ENCODE measurements at places on chromosomes 5 and 9.

DNA sequence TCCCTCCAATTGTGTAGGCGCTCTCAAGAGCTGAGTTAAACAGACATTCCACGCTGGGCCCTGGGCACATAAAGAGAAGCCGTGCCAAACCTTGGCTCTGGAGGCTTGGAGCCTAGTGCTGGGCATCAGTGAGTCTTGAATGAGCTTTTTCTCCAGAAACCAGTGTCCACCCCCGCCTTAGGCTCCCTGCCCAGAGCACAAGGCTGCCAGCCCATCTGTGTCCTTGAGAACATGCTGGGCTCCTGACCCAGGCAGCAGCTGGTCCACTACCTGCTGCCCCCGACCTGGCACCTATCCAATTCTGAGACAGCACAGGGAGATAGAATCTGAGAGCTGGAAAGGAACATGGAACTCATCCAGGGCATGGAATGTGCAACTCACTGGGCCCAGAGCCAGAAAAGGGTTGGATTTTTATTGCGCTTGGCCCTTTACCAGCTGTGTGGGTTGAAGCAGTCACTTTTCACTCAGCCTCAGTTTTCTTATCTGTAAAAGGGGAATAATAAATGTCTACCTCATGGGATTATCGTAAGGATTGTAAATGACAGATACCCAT lies 92.4 kb upstream of the CPLX2 start:
- DNase-seq: no peak

DNA sequence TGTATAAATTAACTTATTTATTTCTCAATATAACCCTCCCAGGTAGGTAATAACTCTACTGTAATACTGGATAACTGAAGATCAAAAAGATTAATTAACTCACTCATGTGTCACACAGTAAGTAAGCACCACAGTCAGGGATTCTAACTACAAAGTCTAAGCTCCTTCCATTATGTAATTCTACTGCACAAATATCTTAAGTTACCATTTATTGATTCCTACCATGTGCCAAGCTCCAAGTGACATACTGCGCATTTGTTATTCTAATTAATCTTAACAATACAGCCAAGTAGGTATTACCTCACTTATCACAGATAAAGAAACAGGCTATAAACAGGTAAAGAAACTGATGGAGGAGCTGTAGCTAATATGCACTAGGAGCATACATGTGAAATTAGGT lies 58.3 kb downstream of the RANBP6 start:
- DNase-seq: no peak

- no peak for DNase-seq
Observed at GRCh38 chr9:124741662-124742061, 29.4 kb downstream of the NR6A1 start.

DNA sequence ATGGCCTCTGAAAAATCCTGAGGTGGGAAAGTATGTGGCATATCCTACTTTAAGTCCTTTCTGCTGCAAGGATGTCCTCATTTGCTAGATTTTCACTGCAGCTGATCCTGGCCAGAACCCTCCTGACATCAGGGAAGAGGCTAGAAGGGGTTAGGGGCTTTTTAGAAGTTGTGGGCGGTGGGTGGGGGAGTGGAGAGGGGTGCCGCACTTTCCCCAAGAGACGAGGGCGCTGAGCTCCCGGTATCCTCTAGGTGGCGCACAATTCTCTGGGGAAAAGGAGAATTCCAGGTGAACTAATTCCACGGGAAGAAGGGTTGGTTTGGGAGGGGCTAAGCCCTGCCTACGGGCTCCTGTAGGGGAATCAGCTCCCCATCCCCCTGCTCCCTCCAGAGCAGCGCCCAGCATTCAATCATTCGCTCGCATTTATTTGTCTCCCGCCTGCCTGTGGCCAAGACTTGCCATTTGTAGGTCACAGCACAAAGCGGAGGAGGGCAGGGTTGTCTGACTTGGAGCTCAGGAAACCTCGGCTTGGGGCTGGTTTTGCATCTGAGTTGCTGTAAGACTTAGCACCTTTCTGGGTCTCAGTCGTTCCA lies 42.9 kb upstream of the HAND1 start:
- DNase-seq: no peak

DNA sequence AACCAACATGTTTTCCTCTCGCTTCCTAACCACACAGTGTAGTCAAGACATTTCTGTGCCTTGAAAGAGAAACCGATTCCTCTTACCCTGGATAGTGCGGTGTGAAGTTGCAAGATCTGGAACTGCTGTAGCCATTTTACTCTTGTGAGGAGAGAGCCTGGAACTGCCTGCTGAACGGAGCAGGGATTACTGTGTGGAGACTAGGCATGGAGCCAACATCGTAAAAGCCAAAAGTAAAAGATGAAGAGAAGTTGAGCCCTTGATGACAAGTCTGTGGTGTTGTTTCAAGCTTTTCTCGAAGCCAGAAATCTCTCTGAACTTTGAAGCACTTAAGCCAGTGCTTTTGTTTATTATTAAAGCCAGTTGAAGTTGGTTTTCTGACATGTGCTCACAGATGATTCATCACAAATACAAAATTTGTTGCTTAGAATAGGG lies 110.1 kb upstream of the GRIN3A start:
- DNase-seq: no peak

- no peak for DNase-seq
Observed at GRCh38 chr5:180807046-180807445, 4.4 kb upstream of the MGAT1 start.

DNA sequence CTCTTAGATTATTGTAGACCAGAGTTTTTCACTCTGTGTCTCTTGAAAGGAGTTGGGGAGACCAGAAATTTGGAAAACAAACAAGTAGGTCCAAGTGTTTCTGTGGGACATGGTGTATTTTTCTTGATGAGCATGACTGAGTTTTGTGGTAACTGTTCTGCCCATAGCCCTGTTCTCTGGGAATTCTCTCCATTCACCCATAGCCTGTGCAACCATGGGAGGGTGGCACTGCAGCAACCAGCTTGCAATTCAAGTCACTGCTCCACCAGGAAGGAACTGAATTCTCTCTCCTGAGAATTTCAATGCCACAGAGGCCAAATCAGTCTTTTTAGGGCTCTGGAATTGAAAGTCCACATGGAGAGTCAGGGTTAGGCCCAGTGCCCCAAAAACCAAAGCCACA lies 475.3 kb upstream of the TRPC7 start:
- no peak for DNase-seq

- no peak for DNase-seq
Observed at GRCh38 chr9:13716601-13717321, 437.3 kb upstream of the MPDZ start.

GRCh38 chr5:95861221-95861863 lies 38.8 kb upstream of the GLRX start:
- no peak for DNase-seq

DNA sequence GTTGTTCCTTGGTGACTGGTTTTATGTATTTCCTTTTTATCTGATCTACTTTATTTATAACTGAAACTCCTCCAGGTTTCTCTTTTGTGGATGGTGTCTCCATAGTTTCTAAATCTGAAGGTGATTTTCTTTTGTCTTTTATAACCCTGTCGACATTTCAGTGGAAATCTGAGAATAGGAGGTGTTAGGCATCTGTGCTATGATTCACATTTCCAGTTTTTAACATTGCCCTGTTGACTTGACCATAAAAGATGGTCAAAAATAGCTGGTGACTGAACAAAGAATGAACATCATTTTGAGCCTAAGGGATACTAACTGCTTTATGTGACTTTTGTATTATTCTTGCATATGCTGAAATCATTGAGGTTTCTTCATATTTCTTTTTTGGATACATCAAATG lies 190.5 kb downstream of the PCSK1 start:
- no peak for DNase-seq

- no peak for DNase-seq
Observed at GRCh38 chr5:170960567-170960966, 98.7 kb downstream of the RANBP17 start.

GRCh38 chr5:127696683-127697082 lies 6.5 kb upstream of the CCDC192 start:
- no peak for DNase-seq

DNA sequence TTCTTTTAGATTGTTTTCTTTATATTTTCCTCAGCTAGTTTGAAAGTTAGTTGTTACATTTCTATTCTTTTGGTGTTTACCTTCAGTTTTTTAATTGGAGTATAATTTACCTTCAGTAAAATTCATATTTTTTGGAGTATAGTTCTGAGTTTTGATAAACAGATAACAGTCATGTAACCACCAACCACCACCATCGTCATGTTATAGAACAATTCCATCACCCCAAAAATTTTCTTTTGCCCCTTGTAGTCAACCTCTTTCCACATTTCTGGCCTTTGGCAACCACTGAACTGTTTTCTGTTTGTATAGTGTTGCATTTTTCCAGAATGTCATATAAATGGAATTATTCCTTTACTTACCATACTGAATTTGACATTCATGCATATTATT lies 6.8 kb downstream of the RMI1 start:
- DNase-seq: no peak

DNA sequence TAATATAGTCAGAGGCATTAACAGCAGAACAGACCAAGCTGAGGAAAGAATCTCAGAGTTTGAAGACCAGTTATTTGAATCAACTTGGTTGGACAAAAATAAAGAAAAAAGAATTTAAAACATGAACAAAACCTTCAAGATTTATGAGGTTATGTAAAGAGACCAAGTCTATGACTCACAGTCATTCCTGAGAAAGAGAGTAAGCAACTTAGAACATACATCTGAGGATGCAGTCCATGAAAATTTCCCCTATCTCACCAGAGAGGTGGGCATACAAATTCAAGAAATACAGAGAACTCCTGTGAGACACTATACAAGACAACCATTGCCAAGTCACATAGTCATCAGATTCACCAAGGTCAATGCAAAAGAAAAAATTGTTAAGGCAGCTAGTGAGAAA lies 17.4 kb upstream of the C9orf72 start:
- DNase-seq: no peak

DNA sequence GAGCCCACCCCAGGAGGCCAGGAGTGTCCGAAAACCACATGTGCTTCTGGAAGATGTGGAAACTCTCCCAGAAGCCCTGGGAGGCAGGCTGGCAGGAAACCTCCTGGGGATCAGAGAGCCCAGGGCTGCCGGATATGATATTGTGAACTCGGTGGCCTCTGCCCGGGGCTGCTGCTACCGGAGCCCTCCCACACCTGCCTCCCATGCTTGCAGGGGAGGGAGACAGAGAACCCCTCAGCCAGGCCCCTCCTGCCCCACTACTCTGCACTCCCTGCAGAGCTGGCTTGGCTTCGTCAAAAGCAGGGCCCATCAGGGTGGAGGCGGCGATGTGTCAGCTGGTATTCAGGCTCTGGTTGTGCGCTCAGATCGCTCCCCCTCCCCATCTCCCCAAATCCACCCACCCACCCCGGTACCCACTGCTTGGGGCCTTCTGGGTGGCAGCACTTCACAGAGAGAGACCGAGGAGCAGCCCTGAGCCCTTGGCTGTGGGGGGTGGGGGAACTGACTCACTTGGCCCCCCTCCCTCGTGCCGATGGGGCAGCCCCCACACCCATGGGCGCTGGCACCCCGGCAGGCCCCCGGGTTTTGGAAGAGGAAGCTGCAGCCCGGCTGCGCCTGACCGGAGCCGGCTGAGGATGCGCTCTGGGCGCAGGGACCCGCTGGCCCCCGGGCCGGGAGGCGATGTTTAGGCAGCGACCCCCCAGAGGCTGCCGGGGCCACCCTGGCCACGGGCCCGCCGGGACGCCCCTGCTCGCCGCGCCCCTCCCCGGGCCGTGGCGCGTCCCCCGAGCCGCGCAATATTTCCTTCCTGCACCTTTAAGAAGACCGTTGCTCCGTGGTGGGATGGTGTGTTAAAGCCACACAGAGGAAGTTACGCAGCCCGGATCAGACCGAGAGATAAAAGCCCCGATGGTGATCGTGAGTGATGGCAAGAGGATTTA lies 786 bp upstream of the NTNG2 start:
- DNase-seq: peak; percentile 43

DNA sequence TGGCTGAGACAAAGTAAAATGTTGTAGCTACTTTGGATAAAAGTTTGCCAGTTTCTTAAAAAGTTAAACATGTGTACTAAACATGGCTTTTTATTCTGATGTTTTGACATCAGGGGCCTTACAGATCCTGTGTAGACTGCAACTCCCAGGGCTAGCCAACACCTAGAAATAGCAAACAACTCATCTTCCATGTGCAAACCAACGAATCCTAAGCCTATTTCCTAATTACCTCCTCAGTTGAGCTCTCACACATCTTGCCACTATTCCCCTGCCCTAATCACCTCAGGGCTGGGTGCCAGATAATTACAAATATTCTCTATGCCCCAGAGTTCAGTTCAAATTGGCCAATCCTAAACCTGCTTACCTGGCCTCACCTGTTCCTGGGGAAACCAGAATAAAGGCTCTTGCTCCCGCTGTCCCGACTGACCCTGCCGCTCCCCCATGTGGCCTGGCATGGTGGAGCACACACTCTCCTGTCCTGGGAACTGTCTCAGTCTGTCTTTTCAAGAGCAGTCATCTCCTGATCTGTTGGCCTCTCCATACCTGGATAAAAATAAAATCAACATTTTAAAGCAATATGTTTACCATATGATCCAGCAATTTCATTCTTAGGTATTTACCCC lies 37.1 kb upstream of the FAM169A start:
- DNase-seq: peak; percentile 8

DNA sequence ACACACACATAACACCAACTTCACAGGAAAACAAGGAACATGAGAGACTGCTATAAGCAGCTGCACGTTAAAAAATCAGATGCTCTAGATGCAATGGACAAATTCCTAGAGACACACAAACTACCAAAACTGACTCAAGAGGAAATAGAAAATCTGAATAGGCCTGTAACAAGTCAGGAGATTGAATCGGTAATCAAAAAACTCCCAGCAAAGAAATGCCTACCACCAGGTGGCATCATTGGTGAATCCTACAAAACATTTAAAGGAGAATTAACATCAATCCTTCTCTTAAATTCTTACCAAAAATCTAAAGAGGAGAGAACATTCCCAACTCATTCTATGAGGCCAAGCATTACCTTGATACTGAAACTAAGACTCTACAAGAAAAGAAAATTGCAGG lies 54.9 kb downstream of the NDST1 start:
- DNase-seq: no peak

- DNase-seq: no peak
Observed at GRCh38 chr5:30041831-30042385, 1151.6 kb upstream of the CDH6 start.

DNA sequence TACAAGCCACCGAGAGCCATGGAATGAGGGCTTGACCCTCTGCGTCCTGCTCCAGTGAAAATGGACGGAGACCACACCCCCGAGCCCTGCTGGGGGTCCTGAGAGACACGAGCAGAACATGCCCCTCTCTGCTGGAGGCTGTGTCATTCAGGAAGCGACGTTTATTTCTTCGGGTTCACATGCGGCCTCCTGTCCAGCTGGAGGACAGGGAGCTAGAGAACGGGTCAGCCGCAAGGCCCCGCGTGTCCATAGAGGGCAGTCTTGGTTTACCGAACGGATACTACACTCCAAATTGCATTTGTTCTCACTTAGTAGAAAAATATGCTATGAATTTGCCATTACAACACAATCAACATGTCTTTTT lies 36.1 kb downstream of the MRPL36 start:
- DNase-seq: peak; percentile 11

GRCh38 chr5:139964994-139965565 lies 78.0 kb downstream of the NRG2 start:
- no peak for DNase-seq

- DNase-seq: no peak
Observed at GRCh38 chr5:14009575-14009974, 65.1 kb upstream of the DNAH5 start.

- no peak for DNase-seq
Observed at GRCh38 chr5:60332244-60333004, 367.5 kb downstream of the DEPDC1B start.

All from stimulated activated CD4-positive, alpha-beta T cell treated with anti-CD3 and anti-CD28 coated beads, Interleukin-4, amount 100 ng/mL, for 48 hours (primary cell).